Effector CD4-positive, alpha-beta T cell (primary cell): ENCODE measurements at places on chromosomes 11 and 22.

DNA sequence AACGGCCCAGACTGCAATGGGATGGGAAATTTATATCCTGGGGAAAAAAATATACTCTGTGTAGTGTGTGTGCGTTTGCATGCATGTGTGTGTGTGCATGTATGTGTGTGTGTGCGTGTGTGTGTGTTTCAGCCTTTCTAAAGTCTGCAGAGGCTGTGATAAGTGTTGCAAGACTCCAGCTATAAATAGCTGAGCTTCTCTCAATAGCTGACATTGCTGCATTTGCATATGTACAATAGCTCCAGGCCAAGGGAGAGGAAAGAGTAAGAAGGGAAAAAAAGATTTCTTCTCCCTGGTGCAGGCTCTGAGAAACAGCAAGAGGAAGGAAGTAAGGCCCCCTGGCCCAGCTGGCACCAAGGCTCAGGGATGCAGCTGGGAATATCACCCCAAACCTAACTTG lies 483.0 kb downstream of the MN1 start:
- no peak for DNase-seq

DNA sequence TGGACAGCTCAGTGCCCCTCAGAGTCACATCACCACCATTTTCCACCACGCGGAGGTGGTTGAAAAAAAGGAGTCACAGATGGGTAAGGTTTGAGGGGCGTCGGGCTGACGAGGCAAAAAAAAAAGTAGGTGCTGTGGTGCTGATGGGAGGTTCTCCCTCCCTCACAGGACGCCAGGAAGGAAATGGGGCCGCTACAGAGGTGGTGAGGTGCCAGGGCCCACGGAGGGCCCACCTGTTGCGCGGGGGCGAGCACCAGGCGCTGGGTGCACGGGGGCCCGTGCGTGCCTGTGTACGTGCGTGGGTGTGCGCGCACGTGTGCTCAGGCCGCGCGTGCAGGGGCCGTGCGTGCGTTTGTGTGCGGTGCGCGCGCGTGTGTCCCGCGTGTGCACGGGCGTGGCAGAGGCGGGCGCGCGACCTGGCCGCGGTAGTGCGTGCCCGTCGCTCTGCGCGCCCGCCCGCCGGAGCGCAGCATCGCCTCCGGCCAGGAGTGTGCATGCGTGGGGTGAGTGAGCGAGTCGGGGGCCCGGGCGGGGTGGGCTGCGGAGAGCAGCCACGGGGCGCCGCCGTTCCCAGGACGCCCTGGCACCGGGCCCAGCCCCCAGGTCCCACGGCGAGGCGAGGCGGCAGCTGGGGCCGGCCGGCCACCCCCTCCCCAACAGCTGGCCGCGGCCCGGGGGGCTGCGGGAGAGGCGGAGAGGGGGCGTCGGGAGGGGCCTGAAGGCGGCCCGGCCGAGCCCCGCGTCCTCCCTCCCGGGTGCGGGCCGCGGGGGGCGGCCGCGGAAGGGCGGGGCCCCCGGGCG lies 2.8 kb downstream of the PDGFB start:
- DNase-seq = peak; percentile 27

DNA sequence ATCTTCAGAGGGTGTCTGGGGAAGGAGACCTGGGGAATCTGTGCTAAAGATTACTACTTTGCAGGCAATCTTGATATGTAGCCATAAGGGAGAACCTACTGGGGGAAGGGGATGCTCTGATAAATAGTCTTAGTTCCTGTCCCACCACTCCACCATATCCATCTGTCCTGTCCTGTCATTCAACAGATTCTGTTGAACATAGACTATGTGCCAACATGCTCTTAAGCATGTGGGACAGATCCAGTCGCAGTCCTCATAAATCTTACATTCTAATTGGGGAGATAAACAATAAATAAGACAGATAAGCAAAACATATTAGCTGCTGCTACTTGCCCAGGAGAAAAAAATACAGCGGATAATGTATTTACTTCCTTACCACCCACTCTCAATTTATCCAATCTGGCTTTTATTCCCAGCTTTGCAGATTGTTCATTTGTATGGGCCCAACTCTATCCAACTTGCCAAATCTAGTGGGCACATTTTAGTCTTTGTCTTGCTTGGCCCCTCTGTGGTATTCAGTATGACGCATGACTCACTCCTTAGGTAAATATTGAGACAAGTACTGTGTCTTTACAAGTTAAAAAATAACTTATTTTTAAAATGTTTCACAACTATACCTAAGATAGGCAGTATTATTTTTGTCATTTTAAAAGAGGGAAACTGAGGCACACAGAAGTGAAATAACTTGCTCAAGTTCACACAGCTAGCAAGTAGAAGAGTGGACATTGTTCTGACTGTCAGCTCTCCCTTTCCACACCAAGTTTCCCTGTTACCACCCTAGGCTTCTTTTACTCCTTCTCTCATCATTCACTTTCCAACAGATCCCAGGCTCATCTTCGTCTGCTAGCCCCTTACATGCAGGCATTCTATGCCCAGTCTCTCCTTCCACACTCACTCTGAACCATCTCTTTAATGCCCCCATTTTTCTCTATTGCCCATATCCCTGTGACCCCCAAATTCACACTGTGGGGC lies 133.6 kb upstream of the SESN3 start:
- no peak for DNase-seq

DNA sequence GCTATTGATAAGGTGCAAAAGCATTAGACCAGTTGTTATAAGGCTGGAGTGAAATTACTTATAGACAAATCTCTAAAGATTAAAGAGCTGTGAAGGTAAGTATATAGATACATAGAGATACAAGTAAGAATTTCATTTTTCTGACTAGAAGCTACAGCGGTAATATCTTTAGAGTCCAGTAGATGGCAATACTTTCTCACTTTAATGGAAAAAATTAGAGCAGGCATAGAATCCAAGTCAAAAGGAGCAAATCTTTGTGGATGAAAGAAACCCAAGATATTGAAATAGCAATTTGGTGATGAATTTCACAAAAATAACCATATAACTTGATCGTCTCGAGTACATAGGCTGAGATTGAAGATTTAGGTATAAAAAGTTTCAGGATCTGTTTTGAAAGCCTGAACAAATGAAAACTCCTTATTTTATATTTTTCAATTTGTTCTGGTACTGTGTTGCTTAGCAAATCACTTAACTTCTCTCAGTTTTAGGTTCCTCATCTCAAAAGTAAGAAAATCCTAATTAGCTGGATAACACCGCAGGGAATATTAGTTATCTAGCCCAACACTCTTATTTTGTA lies 81.9 kb downstream of the UVRAG start:
- no peak for DNase-seq

- no peak for DNase-seq
These were observed 1.7 kb upstream of the CHRM1 start for GRCh38 chr11:62922653-62923431.
